ENCODE measurements at places on chromosomes 4 and X.

DNA sequence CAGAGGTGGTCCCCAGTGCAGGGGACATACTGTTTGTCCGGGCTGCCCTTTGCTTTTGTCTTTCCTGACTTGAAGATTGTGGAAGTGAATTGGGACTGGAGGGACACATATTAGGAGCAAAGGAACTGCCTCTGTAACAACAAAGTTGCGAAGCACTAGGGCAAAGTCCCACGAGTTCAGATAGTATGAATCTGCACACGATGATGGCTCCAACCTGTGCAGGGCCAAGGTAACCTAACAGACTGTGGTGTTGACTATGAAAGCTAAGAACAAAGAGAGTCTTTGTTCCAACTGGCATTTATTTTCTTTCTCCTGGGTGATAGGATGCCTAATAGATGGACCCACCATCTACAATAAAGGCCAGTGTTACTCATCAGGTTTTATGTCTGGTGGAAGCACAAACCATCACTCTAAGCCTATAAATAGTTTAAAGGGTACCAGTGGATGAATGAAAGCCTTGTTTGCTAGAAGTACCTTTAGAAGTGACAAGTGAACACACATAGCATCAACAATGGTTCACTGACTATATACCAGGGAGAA is 71.8 kb downstream of the TMA16 start:
- no peak for DNase-seq

DNA sequence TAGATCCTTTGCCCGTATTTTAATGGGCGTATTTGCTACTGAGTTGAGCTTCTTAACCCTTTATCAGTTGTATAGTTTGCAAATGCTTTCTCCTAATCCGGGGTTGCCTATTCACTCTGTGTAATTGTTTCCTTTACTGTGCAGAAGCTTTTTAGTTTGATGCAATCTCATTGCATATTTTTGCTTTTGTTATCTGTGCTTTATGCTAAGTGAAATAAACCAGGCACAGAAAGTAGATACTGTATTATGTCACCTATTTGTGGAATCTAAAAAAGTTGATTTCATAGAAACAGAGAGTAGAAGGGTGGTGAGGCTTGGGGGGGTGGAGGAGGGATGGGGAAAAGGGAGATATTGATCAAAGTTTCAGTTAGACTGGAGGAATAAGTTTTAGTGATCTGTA is 17.7 kb downstream of the OGT start:
- DNase-seq = no peak

GRCh38 chr4:94446386-94446785 is 5.4 kb upstream of the PDLIM5 start:
- no peak for DNase-seq

- DNase-seq = no peak
These were observed 55.3 kb downstream of the AMOT start for GRCh38 chrX:112785344-112785743.

DNA sequence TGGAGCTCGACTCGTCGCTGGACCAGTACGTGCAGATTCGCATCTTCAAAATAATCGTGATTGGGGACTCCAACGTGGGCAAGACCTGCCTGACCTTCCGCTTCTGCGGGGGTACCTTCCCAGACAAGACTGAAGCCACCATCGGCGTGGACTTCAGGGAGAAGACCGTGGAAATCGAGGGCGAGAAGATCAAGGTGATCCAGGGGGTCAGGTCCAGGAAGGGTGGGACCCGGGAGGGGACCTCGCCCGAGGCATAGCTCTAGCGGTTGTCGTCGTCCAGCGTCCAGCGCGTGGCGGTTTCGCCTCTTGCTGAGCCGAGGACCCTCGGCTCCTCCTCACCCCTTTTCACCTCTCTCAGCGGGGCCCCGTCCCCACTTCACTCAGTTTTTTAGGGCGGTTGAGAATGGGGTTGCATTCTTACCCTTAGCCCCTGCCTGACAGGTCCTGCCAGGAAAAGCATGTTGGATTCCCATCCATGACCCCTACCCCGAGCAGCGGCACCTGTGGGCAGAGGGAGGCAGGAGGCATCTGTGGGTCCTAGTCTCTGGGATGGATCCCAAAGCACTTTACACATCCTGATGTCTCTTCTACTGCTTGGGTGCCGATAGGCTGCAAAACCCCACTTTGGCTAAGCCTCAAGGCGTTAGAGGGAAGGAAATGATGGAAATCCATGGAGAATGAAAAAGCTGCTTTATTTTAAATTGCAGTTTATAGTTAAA is 524 bp downstream of the RAB33A start:
- DNase-seq = peak; percentile 14

DNA sequence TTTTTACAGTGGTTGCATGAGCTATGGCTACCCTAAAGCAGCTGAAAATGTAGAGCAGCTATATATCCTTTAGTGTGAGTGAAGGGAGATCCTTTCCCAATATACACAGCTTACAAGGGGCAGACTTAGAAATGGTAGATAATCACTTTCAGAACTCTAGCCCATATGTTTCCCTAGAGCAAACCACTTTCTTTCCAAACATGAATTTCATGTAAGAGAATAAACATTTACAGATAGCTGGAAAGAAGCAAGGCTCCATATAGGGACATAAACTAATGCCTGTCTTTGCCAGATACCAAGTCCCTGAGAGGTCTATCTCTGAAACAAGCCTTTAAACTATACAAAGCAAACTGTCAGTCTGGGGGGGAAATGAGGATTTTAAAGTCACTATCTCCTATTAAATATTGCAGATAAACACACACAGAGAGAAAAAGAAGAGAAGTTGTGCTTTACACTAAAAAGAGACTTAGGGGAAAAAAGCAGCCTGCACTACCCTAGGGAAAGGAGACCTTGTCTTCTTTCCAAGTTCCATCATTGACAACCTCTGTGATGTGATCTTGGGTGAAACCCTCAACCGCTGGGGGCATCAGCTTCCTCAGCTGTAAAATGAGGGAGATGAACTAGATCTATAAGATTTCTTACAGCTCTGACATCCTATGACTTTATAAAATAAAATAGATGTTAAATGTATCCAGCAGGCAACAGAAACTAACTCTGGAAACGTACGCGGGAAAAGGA is 73.6 kb downstream of the TMEM156 start:
- DNase-seq = no peak

- no peak for DNase-seq
These were observed 40.9 kb upstream of the GYPA start for GRCh38 chr4:144181391-144181790.

GRCh38 chr4:68259191-68259590 is 13.7 kb upstream of the TMPRSS11B start:
- DNase-seq = no peak

DNA sequence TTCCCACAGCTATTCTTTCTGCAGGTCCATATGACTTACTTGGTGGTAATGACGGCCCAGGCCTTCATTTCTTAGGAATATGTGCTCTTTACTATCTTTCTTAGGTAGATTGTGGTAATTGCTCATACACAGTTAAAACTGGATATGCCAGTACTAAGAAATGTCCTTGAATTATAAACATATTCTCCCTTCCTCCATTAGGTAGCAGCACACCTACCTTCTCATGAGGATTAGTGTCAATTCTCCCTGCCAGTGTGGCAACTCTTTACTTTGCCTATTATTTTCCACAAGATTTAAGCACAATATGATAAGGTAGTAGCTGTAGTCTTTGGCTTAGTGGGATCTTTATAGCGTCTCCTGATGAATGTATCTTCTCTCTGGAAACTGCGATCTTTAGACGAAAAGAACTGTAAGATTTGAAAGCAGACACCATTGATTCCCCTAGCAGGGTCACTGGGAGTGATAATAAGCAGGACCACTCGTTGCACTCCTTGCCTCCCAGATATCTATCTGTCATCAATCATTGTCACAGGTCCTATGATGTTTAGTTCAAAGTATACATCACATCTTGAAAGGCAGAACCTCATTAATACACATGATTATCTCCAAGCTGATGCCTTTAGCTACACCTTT is 1240.7 kb downstream of the C4orf33 start:
- DNase-seq = peak; percentile 53

Measured in NCI-H82 (cell line).